ENCODE measurements at places on chromosomes 2 and 18.
A peak's percentile ranks its signal among the peaks of the same experiment; 100 is the strongest.

DNA sequence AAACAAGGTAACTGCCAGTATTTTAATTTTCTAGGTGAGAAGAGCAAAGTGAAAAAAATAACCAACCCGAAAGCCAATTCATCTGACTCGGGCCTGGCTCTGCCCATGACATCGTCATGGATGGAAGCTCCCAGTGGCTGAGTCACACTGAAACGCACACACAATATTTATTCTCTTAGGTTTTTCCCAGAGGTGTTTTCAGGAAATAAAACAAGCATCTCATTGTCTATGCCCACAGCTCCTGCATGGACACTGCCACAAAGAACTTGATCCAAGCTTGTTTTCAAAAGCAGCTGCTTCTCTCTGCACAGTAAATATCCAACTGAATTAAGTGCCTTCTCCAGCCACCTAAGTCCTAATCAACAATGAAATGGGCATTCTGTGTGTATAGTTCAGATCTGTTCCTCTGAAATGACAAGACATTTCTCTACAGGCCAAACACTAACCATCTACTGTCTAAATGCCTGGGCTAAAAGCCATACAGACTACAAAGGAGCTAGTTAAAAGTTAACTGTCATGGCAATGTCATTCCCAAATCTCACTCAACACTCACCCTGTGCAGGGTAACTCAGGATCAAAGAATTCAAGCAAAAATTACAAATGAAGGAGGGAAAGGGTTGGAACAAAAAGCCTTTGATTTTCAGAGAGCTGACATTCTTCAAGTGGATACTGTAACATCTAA is 62.9 kb downstream of the RPL31 start:
- no peak for DNase-seq

- no peak for DNase-seq
Observed at GRCh38 chr18:41532344-41533086, 422.5 kb upstream of the PIK3C3 start.

- peak; percentile 83 for DNase-seq
Observed at GRCh38 chr2:237662671-237663093, 35.3 kb downstream of the LRRFIP1 start.

- no peak for DNase-seq
Observed at GRCh38 chr2:150619607-150620330, 132.3 kb upstream of the RND3 start.

DNA sequence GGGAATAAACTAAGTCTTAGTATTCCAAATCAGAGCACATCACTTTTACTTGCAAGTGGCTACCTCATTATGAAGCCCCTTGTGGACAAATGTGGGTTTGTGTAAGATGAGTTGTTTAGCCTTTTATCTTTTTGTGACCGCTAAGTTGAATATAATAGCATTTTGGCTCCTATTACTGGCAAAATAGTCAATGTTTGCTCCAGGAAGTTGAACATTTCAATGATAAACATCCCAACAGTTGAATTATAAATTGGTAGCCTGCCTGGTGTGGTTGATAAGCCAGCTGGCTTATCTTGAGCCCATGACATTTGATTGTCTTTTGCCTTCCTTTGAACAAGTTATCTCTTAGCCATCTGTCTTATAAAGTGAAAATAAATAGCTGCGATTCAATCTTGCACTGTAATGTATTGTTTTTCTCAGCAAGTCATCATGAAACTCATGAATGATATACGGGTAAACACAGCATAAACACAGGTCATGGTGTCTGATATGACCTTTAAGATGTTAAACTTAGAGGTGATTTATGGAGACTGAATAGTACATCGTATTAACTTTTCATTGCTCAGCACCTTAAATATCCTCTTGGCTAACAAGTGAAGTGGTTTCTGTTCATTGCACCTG is 338.4 kb downstream of the SOCS6 start:
- DNase-seq = no peak
